Stimulated activated CD8-positive, alpha-beta memory T cell treated with anti-CD3 and anti-CD28 coated beads, Interleukin-7, amount 100 ng/mL, for 48 hours (primary cell): ENCODE measurements at places on chromosomes 6 and 20.

GRCh38 chr6:12544821-12545565, 171.6 kb upstream of the PHACTR1 start:
- no peak for DNase-seq

GRCh38 chr6:4849226-4850022, 73.2 kb downstream of the CDYL start:
- no peak for DNase-seq

DNA sequence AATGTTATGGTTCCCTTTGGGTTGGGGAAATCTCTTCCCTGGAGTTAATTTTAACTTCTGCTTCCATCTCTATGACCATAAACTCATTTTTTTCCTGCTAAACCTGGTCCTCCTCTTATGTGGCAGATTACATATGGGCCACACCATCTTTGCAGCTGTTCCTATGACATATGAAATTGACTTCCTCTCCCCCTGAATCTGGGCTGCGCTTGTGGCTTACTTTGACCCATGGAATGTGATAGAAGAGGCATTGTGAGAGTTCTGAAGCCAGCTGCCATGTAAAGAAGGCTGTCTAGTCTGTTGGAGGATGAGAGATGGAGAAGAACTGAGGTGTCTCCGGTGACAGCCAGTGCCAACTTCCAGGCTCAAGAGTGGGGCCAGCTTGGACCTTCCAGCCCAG, 100.1 kb downstream of the CDC5L start:
- DNase-seq = no peak

- peak; percentile 38 for DNase-seq
These were observed 1567.8 kb upstream of the DEFB115 start for GRCh38 chr20:29689411-29690225.

DNA sequence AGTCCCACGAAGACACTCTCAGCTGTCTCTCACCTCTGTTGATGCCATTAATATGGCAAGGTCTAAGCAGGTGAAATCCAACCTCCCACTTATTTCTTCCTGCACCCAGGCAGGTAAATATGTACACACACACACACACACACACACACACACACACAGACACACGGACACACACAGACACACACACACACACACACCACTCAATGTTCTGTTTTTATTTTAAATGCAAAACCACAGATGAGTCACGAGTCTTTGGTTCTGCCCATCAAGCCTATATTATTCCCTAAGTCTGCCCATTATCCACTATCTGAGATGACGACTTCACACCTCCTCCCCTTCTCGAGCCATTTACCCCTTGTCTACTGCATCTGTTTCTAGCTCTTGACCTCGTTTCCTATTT, 344.7 kb downstream of the CDH26 start:
- DNase-seq = no peak

GRCh38 chr20:48697845-48698491, 129.8 kb downstream of the PREX1 start:
- no peak for DNase-seq

DNA sequence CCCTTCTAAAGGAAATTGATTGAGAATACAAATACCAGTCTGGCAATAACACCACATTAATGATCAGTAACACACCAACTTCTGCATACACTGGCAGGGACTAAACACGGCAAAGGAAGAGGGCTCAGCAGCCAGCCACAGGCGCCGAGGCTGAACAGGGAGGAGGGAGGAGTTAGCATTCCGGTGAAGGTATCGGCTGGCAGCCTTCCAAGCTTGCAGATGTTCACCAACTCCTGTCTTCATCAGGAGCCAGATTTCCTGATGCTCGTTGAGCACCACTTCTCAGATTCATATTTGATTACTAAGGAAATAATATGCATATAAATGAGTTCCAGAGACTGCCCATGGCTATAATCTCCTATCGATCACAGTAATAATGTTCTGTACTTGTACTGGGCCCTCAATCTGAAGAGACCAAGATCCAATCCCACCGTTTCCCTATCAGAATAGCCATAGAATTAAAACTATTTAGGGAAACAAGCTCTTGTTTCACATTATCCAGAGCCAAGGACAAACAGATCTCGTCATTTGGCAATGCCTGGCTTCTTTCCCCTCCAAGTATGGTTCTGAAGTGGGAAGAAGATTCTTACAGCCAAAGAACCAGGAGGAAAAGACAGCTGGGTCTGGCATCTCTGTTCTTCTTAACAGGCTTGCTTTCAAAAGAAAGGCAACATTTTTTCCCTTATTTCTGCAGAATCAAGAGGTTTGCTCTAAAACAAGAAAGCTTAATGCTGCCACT, 42.2 kb downstream of the GFOD1 start:
- no peak for DNase-seq

DNA sequence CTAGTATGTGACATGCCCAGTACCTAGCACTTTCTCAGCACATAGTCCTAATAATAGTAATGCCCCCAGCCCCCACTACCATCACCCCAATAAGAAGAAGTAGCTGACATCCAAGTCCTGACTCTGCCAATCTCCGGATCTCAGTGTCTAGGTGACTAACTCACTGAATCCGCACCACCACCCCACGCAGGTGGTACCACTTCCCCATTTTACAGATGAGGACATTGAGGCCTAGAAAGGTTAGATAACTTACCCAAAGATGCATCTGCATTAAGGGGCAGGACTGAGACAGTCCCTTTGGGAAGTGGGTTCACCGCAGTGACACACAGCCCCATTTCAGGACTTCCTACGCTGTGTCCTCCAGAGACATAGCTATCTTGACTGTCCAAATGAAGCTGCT, 241.2 kb downstream of the TFAP2C start:
- no peak for DNase-seq

DNA sequence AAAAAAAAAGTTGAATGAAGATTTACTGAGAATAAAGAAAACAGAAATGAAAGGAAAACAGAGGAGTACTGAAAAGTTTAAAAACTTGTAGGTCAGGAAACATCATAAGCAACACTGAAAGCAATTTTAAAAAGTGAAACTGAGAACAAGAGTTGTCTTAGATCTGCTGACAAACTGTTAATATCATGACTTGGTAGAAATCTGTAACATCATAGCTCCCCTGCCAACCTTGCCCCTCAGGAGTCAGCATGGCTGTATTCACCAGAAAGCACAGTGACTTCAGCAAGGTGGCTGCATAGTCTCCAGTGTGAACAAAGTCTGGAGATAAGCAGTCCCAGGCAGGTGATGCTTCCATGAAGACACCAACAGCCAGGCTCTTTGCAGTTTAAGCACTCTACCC, 5.3 kb downstream of the NAA20 start:
- no peak for DNase-seq

DNA sequence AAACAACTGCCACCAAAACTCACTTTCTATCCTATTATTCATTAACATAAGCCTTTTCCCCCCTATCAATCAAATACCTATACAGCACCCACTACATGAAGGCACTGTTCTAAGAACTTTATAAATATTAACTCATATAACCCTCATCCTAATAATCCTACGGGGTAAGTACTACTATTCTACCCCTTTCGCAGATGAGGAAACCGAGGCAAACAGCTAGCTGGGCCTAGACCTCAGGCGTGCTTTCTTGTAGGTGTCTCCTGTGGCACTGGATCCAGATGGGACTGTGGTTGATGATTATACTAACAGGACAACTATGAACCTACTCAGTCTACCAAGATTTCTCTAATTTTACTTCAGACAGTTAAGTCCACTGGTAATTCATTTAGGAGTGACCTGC, 131.6 kb downstream of the ZMYND8 start:
- no peak for DNase-seq

DNA sequence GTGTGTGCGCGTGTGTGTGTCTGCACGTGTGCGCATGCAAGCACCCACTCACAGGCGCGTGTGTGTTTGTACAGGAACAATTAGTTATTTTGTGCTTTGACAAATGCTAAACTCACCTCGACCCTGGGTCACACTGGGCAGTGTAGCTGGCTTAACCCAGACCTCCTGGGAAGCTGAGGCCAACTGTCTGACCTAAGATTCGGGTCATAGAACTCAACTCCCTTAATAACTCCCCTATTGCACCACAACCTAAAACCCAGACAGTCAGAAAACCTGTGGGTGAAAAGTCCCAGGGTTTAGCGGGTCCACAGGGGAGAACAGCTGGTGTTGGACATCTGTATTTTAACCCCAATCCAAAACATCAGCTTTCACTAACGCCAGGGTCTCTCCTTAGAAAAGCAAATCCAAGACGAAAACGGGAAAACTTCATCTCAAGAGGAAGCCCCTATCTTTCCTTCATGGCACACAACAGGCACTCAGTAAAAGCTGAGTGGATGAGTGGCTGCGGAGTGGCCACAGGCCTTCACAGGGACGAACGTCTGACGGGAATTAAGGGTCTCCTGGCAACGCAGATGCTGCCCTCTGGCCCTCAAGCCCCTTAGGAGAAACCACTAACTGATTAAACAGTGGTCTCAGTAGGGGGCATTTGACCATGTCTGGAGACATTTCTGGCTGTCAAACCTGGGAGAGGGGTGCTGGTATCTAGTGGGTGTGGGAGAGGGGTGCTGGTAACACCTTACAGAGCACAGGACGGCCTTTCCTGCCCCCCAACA, 4.5 kb downstream of the PMEPA1 start:
- no peak for DNase-seq

DNA sequence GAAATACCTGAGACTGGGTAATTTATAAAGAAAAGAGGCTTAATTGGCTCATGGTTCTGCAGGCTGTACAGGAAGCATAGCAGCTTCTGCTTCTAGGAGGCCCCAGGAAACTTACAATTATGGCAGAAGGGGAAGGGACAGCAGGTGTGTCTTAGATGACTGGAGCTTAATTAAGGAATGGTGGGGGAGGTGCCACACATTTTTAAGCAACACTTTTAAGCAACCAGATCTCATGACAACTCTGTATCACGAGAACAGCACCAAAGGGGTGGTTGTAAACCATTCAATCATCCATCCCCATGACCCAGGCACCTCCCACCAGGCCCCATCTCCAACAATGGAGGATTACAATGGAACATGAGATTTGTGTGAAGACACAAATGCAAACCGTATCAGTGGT, 26.9 kb downstream of the FIG4 start:
- no peak for DNase-seq

DNA sequence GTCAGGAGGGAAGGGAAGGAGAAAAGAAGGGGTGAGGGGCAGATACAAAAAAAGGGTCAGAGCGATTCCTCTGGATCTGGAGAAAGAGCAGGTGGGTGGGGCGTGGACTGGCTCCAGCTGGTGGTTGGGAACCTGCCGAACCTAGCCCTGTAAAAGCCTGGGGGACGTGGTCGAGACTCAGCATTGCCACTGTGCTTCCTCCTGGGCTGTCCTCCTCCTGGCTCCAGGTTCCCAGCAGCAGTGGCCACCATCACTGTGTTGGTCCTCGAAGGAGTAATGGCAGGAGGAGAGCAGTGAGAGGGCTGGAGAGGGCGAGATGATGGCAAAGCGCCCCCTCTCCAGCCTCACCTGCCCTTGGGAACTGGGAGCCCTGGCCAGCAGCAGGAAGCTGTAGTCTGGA, 3.5 kb upstream of the RAET1L start:
- DNase-seq = no peak

DNA sequence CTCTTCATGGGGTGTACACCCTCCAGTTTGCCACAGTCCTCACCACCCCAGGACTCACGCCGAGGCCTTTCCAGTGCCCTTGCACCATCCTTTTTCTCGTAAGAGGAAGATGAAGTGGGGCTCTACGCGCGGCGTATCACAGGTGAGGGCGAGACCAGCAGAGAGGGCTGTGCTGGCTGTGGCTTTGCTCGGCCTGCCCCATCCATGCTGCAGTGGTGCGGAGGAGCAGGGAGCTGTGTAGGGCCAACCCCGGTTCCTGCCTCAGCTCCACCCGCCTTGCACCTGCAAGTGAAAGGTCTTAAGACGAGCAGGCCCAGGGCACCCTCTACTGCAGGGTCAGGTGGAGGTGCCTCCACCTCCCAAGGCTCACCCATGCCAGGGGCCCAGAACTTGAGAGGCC, 24.1 kb downstream of the RBCK1 start:
- DNase-seq = no peak

GRCh38 chr20:17749978-17750721, 50.4 kb downstream of the BANF2 start:
- no peak for DNase-seq

DNA sequence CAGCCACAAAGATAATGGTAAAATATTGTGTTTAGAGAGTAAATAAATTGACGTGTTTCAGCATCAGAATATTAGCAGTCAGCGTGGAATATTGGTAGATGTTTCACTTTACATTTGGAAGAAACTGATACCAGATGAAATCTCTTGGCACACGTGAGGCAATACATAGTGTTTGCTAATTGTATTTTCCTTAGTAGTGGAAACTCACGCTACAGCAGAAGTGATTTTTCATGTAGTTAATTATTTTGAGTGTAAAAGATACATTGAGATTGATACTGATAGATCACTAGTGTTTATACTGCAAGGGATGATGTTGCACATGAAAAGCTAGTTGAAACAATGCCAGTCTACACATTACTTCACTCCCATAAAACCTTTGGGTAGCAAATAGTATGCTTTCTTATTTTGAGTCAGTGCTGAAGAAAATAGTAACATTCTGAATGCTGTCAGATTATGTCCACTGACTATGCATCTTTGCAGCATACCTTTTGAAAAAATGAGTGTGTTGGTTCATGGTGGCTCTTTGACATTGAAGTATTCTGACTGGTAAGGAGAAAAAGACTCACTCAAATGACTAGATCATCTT, 59.3 kb downstream of the CD2AP start:
- no peak for DNase-seq

DNA sequence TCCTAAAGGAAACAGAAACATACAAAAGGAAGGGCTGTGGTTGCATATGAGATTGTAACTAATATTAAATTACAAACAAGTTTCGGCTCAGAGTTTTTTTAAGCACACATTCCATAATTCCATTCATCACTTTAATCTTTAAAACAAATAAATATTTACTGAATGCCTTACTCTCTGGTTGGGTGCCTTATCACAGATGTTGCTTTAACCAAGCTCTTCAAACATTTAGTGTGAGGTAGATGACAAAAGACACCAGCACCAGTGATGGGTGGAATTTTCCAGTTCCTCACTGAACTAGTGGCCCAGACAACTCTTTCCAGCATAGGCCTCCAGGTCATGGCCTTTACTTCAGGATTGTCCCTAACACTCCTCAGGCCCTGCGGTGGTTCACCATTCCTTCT, 58.7 kb downstream of the ARHGAP18 start:
- no peak for DNase-seq

GRCh38 chr6:166927240-166927934, 29.0 kb downstream of the RNASET2 start:
- no peak for DNase-seq

DNA sequence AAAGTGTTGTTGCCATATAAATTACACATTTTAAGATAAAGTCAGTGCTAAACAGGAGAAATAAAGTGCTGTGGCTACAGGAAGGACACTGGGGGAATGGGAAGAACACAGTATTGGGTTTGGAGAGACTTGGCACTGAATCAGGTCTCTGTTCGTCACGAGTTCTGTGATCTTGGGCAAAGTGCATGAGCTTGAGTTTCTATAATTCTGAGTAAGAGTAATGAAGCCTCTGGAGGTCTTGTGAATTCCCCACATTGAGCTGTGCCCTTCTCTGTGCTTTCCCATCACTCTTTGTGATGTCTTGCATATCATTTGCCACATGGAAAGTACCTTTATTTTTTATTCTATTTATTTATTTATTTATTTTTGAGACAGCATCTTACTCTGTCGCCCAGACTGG, 16.8 kb upstream of the EEF1A1 start:
- DNase-seq = no peak
